ENCODE measurements at places on chromosomes 5 and 9. TPM values are rescaled to one million over a fixed set of nuclear protein-coding genes. Genes with fewer than 3 reads are reported as not detected.

- DNase-seq = no peak
Measured at GRCh38 chr5:72307573-72307967, 12.5 kb downstream of the MRPS27 start.

- no peak for DNase-seq
Measured at GRCh38 chr9:15867988-15868387, 315.1 kb downstream of the CCDC171 start.

DNA sequence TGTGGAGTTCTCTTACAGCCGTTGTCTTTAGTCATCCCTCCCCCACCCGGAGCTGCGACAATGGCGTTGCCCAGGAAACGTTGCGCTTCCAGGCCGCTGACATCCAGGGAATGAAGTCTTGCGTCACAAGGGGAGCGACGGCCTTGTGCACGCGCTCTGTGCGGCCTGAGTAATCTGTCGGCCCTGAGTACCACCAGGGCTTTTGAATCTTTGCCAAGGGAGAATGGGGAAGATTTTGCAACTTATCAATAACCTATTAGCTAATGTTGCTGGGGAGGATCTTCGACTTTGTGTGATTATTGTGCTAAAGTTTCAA is at the start of gene SOX30:
Gene SOX30, minus strand, starts transcription at position 62 of the 316 bp plus-strand sequence. CDS start 360 bp downstream, outside the sequence.
- DNase-seq = no peak

- no peak for DNase-seq
Measured at GRCh38 chr5:163005949-163006348, 431.4 kb upstream of the CCNG1 start.

LHX6 gene
- polyA plus RNA-seq = 0.82 TPM

PCDHGB3 gene
- polyA plus RNA-seq = 0.15 TPM

All from kidney (tissue), 22 donors.